IPS-NIHi11 (cell line): ENCODE measurements at places on chromosomes 16 and 17.

DNA sequence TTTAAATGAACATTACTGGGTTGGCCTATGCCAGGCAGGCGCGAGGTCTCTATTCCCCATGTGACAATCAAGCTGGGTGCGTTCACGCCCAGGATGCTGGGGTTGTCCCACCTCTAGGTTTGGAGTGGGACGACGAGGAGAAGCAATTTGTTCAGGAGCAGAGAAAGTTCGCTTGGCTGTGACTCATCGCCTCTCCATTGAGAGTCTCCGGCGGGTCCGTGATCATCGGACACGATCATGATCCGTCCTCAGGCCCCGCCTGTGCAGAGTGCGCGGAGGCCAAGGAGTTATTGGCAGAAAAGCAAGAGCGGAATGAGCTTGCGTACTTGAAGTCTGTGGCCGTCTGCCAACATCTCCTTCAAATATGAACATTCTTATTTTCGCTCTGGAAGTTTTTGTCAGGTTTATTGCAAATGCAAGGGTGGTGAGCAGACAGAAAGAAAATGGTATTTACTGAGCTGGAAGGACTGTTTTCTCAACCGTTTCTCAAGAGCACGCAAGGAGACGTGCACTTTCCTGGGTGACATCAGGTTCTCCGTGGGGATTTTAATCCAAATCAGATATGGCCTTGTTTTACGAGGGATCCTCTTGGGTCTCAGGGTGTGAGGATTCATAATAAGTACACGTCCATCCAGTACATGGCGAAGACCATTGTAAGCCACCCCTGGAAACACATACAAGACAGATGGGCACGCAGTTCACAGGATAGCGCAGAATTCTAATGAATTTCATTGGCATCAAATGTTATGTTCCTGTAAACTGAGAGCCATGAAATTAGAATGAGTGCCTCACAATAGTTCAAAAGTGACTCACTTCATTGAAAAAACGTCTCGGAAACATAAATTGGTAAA, 70.1 kb upstream of the CREBBP start:
- no peak for DNase-seq

DNA sequence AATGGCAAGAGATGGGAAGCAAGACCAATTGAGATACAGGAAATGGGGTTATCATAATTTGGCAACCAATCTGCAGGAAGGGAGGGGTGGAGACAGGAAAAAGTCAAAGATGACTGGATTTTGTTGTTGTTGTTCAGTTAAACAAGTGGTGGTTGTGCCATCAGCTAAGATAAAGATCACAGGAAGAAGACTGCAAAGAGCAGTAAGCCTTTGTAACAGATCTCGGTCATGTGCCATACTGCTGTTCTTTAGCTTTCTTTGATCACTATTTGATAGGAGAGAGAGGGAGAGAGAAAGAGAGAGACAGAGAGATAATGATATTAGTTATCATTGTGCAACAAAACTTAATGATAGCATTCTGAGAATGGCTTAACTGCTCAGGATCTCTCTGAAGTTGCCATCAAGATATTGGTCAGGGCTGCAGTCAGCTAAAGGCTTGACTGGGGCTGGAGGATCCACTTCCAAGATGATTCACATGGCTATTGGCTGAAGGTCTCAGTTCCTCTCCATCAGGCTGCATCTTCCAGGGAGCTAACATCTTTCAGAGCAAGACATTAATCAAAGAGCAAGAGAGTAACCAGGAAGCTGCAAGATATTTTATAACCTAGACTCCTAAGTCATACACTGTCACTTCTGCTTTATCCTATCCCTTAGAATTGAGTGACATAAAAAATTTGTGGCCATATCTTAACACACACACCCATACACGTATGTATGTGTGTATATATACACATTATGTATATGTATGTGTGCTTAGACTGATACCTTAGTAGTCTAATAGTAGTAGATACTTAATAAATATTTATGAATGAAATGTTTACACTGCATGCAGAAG, 405.0 kb downstream of the SHISA9 start:
- DNase-seq, result no peak

DNA sequence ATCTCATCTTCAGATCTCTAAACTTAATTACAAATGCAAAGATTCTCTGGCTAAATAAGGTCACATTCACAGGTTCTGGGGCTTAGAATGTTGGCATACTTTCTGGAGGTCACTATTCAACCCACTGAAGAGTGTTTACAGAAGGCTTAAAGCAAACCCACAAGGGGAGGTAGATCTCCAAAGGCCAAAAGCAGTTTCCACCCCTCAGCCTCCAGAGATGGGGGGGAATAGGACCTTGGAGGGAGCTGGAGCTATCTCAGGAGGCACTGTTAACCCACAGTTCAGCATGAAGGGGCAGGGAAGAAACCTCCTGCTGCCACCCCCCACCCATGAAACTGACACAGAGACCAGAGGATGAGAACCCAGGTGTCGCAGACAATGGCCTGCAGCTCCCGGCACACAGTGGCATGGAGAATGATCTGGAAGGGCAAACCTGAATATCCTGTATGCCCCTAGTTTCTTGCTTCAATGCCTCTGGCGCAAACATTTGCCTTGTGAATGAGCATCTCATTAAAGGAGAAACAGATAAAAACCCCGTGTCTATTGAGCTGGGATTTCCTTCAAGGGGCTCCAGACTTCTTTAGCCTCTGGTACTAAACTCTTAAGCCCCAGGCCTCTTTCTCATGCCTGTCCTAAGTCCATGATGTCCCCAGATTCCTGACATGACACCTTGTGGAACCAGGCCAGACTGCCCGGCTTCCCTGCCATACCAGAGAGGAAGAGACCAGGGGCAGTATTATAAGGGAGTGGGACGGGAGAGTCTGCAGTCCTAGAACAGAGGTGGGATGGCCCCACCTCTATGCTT, 103.1 kb upstream of the CDH5 start:
- DNase-seq, result no peak

GRCh38 chr16:56401482-56401881, 23.9 kb downstream of the AMFR start:
- peak; percentile 48 for DNase-seq

- DNase-seq, result no peak
These were observed 18.7 kb upstream of the MTSS2 start for GRCh38 chr16:70704586-70704985.

- no peak for DNase-seq
These were observed 11.8 kb downstream of the RFFL start for GRCh38 chr17:35051579-35052240.

DNA sequence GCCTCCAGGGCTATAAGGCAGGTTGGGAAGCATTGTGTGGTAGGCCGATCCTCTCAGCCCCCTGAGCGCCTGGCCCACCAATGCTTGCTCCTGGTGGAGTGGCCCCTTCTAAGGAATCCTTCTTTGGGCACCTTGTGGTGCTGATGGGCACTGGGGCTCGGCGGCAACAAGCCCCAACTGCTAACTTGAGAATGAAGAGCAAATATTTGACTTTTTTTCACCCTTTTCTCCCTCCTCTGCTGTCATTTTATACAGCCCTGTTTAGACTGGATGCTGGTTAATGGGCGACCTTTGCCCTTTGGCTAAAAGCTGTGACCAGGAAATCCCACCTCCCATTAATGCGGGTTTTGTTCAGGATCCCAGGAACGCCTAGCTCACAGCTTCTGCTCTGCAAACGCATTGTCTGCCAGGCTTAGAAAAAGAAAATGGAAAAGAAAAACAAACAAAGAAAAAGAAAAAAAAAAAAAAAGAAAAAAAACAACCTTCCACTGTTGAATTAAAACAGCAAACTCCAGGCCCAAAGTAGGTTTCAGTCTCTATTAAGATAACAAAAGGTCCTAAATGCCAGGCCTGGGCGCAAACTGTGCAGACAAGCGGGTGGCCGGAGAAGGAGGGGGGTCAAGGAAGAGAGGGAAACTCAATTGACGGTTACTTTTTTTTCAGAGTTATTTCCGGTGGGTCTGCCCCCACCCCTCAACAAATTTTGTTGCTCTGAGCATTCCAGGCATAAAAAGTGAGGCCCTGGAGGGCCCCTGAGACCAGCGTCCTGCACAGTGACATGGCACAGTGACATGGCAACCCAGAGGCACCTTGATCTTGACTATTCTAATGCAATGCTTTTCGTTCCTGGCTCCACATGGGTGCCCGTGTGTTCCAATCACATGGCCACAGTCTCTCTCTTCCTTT, 301.4 kb downstream of the MAF start:
- peak; percentile 65 for DNase-seq

DNA sequence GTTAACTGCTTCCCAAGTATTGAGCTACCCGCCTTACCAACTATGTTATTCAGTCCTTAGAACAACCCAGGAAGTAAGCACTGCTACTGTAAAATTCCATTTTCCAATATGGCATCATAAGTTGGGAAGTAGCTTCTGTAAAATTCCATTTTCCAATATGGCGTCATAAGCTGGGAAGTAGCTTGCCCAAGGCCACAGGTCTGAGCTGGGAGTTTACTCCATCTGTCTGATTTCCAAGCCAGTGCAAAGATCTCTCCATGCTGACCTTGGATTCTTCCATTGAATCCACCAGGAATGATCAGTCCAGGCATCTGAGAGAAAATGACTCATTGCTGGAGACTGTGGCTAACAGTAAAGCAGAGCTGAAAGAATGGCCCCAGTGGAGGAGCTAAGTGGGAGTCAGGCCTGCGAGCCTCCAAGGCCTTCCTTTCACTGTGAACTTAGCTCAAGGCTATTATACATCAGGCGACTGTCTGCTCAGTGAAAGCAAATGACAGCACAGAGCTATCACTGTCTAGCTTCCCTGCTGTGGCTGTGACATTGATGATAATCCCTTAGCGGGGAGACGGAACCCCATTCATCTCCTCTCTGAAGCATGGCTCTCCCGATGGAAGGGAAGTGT, 430.4 kb downstream of the HAPSTR1 start:
- DNase-seq, result peak; percentile 27

DNA sequence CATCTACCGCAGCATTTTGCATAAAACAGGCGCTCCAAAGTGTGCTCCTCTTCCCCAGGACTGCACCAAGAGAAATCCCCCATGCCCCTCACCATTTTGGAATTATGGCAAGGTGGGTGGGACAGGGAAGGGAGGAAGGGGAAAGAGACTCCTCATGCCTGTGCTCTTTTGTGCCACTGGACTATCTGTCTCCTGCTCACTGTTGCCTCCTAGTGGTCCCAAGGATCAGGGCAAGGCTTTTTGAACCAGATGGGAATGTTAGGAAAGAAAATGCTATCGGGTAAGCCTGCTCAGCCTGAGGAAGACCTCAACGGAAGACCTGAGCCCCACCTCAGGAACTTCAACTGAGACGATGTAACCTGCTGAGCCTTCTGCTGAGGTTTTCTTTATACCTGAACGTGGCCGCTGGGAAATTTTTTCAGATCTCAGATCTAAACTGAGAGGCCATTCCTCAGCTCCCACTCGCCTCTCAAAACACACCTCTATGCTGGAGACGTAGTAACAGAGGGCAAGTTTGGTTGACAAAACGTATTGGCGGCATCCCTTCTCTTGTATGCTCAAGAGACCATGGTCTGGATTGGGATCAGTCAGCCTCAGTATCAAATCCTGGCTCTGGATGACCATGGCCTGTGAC, 58.3 kb downstream of the SPACA3 start:
- peak; percentile 83 for DNase-seq

DNA sequence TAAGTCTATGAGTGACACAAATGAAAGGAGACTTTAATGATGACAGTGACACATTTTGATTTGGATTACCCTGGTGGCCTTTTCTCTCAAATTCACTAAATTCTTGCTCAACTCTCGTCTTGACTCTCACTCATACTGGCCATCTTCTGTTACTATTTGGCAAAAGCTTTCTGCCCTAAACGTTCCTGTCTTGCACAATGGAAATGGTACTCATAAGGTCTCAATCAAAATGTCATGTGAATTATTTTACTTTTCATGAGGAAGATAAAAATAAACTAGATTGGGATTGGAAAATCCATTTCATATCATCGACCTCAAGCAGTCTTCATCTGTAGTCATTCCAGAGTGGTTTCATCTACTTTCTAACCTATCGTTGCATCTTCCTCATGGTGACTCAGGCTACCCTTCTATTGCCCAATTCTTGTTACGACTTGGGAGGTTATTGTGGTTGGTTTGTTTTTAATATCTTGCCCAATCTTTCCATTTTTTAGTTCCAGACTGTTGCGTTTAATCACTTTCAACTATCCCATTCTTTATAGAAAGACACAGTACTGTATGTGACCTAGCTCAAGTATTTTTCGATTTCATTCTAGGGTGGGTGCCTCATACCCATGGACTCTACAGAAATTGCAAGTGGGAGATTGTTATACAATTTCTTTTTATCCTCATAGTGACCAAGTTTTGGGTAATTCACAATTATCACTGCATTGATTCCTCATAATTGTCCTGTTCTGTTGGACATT, 317.2 kb upstream of the KCNJ16 start:
- DNase-seq, result no peak

GRCh38 chr16:28846933-28847273, 755 bp upstream of the TUFM start:
- no peak for DNase-seq

- DNase-seq, result peak; percentile 68
These were observed 23.2 kb downstream of the ITGB3 start for GRCh38 chr17:47276868-47277267.

DNA sequence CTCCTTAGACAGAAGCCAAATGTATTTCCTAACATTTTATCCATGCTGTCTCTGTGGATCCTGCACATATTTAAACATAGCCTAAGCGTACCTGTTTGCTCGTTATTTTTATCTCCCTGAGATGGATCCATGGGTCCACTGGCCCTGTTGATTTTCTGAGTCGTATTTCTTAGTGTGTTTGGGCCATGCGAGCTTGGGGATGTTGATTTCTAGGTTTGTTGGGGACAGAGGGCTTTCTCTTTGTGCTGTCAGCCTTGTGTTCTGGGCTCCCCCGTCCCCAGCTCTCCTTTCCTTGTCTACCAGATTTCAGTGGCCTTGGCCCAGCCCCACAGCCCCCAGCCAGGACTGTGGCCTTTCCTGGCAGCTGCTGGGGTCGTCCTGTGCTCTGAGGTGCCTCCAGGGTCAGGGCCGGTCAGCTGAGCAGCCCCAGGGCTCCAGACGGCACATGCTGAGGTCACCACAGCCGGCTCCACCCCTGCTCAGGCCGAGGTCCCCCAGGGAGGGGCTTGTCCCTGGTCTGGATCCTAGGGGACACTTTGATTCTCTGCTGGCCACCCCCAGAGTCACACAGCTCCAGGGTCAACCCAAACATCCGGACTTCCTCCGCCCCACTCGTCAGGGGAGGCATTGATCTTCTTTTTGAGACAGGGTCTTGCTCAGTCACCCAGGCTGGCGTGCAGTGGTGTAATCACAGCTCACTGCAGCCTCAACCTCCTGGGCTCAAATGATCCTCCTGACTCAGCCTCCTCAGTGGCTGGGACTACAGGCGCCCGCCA, 4.4 kb downstream of the SSTR5 start:
- DNase-seq, result no peak

DNA sequence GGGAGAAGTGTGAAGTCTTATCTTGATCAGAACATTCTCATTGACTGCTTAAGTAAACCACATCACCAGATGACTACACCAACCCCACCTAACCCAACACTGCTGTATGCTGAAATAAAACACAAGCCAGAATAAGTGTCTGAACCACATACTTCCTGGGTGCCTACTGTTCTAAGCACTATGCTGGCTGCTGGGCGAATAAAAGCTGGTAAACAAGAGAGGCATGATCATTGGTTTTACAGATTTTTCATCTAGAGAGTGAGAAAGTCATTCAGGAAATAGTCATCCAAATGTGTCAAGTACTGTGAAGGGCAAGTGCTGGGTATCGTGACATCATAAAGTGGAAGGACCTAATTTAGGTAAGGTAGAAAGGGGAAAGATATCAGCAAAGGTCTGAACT, 199.0 kb upstream of the SOX9 start:
- DNase-seq, result no peak

- DNase-seq, result no peak
These were observed 239.3 kb downstream of the MAF start for GRCh38 chr16:79361132-79361751.

GRCh38 chr16:89827383-89828198, 684 bp upstream of the SPIRE2 start:
- DNase-seq, result peak; percentile 54

GRCh38 chr17:58702045-58702476, 9.7 kb downstream of the RAD51C start:
- DNase-seq, result no peak
